ENCODE measurements at places on chromosomes 1 and 21.

- peak; percentile 17 for DNase-seq
These were observed 234.7 kb downstream of the SETD4 start for GRCh38 chr21:35825370-35826353.

- DNase-seq, result no peak
These were observed 28.1 kb upstream of the RNPC3 start for GRCh38 chr1:103497404-103497803.

DNA sequence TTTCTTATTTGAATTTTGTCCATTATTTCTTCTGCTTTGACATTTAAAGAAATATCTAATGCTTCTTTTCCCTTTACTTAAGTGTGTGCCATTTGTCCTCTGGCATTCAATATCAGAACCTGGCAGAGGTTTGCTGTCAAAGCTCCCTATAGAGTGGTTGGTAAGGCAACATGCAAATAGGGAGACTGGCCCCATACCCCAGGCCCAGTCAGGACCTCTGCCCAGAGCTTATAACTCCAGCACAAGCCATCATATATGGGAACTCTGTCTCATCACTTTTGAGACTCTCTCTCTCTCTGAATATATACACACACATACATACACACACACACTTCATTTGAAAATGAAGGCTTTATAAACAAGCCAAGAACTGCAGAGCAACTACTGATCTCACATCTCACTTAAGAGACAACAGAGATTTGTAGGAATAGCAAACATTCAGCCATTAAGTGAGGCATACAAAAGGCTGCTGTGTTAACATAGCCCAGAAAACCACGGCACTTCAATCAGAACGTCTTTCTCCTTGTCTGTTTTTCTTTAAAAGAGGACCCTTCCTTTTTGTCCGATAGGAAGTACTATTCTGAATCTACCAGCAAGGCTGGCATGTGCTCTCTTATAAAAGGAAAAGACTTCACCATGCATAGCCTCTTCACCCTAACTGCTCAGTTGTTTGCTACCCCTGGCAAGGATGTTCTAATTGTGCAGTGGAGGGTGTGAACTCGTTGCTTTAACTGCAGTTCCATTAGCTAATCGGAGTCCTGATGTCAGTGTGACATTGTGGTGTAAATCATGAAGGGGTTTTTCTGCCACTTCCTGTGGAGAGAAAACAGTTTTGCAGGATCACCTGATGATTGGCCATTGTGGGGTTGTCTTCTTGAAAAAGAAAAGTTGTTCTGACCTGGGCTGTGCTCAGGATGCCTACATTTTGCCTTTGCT lies 101.7 kb downstream of the NR5A2 start:
- no peak for DNase-seq

- DNase-seq, result peak; percentile 29
These were observed 207.9 kb upstream of the CACYBP start for GRCh38 chr1:174791863-174792262.

DNA sequence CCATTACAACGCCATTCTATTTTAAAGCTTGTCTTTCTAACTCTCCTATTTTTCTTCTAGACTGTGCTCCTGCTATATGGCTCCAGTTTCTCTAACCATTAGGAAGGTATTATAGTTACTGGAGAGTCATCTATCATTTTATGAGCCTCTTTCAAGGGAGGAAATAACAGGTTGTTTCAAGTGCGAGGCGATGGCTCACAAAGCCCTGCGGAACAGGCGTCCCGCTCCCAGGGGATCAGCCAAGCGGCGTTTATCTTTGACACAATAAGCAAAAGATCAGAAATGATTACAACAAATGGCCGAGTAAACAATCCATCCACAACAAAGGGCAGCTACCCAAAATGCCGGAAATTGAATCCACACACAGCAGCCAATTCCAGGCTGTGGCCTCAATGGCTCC lies 249.5 kb upstream of the POU3F1 start:
- no peak for DNase-seq

DNA sequence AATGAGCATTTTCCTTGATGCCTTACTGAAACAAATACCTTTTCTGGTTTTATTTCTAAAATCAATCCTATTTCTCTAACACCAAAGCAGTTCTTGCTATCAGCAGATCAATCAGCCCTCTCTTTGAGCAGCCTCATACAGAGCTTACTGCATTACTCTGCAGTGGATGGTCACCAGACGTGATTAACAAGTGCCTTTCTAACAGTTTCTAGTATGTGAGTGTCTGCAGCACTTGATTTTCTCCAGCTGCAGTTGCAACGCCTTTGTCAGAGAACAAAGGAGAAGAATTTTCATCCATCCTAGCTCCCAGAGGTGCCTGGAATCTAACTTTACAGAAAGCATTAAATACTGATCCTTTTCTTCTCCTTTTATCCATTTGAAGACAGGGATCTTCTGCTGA lies 177.3 kb upstream of the SGIP1 start:
- DNase-seq, result no peak

GRCh38 chr21:34801519-34802132 lies 132.8 kb downstream of the CLIC6 start:
- peak; percentile 13 for DNase-seq

GRCh38 chr21:44527983-44528633 lies 11.9 kb downstream of the KRTAP10-1 start:
- DNase-seq, result no peak

- DNase-seq, result no peak
These were observed 34.6 kb upstream of the DOCK7 start for GRCh38 chr1:62722796-62723195.

DNA sequence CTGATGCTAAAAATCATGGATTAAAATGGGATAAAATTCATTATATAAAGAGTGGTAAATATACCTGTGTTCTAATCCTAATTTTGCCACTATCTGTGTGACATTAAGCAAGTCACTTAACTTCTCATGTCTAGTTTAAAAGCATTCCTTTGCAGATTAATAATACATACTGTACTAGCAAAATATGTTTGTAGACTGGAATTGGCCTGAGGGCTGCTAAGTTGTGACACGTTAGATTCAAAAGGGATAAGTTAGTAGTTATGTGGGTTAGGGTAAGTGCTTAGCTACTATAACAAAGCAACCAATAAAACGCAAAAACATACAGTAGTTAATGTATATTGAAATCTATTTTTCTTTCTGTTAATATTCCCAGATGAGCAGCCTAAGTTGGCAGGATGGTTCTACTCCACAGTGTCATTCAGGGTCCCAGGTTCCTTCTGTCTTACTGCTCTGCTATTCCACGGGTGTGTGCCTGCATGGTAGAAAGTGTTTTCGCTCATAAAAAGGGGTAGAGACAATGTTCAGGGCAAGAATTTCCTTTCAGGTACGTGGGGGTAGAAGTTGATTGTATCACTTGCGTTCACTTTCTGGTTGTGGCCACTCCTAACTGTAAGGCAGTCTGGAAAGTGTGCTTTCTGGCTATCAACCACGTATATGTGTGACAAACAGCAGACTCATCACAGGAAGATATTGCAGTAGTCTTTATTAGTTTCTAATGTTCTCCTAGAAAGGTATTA lies 239.8 kb downstream of the NFIA start:
- no peak for DNase-seq

DNA sequence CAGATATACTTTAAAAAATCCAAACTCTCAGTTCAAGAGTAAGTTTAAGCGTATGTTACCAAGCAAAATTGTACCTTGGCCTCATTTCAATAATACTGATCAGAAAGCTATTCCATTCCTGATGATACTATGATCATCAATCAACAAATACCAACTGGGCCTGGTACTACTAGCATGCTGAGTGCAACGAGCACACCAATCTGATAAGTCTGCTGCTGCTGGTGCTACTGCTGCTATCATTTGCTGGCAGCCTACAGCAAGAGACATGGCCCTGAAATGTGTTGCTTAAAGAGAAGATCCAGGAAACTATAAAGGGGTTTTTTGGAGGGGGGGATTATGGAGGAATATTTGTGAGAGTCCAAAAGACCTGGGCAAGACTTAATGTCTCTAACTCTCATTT lies 39.7 kb downstream of the NME7 start:
- peak; percentile 78 for DNase-seq

GRCh38 chr1:57350610-57351009 lies 73.2 kb downstream of the DAB1 start:
- no peak for DNase-seq

DNA sequence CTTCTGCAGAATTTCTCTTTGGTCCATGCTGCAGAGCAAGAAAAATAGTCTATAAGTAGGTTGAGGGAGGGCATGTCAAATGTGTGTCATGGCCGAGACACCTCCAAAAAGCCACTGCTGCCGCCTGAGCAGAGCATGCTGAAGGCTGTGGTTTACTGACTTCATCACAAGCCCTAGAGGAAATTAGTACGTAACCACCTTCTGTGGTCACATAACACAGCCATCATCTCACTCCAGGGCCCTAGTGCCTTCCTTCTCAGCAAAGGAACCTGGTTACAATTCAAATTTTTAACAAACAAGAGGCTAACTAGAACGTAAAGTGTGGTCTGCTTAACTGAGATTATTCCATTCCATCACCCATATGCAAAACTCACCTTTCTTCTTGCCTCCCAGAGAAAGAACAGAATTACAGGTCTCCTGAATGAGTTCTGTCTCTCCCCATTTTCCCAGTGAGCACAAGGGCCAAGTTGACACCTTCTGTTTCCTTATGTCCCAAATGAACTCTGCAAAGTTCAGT lies at the start of gene PTPN22:
Gene PTPN22, minus strand, starts transcription at position 116 of the 517 bp plus-strand sequence.
- DNase-seq, result peak; percentile 95

DNA sequence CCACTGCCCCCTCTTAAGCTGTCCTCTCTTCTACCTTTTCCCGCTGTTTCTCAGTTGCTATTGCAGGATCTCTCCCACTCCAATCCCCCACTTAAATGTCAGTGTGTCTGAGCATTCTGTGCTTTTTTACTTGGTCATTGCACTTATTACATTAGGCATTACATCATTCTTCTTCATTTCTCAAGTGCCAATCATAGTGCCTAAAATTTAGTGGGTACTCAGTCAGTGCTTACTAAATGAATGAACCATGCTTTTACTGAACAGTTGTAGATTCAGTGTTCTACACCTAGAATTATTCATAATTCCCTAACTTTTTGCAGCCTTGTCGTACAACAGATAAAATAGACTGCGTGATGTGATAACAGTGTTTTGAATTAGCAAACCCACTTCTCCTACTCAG lies 19.4 kb downstream of the ARMH1 start:
- DNase-seq, result peak; percentile 46

- DNase-seq, result no peak
These were observed 1528.6 kb upstream of the TPTE start for GRCh38 chr21:8992731-8993174.

GRCh38 chr1:173410133-173410793 lies 66.9 kb upstream of the PRDX6 start:
- no peak for DNase-seq

DNA sequence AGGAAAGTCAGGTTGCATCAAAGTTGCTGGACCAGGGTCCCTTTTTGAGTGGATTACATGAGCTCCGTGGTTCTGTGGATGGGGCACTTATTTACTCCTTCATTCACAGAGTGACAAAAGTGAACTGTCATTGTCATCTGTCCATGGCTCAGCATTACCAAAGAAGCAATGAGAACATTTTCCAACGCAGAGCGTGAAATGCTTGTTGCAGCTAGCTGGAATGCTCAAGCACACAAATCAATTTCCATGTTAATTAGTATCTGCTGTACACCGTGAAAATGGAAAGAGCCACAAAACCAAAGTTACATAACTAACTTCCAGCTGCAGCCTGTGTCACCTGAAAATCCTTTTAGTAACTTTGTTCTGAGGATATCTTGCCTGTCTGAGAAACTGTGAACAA lies 78.9 kb downstream of the MT1HL1 start:
- DNase-seq, result no peak

- no peak for DNase-seq
These were observed 12.1 kb upstream of the CNTN2 start for GRCh38 chr1:205030896-205031295.

GRCh38 chr21:19535356-19535755 lies 1131.8 kb upstream of the TMPRSS15 start:
- DNase-seq, result peak; percentile 29

- DNase-seq, result no peak
These were observed 25.8 kb downstream of the PIK3C2B start for GRCh38 chr1:204468766-204469302.

DNA sequence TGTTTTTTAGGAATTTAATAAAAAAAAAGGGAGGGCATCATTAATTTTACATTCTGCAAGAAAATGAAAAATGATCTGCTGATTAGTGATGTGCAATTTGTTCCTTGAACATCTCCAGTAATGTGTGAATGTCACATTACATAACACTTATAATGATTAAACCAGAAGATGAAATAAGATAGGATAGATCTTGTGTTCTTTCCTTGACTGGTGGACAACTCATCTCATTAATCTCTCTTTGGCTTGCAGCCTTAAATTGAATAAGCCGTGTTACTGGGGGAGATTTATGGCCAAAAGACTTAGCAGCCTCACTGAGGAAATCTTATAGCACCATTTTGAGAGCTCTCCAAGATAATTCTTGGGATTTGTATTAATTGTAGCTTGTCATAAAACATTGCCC lies 217.2 kb downstream of the ST6GALNAC3 start:
- no peak for DNase-seq

DNA sequence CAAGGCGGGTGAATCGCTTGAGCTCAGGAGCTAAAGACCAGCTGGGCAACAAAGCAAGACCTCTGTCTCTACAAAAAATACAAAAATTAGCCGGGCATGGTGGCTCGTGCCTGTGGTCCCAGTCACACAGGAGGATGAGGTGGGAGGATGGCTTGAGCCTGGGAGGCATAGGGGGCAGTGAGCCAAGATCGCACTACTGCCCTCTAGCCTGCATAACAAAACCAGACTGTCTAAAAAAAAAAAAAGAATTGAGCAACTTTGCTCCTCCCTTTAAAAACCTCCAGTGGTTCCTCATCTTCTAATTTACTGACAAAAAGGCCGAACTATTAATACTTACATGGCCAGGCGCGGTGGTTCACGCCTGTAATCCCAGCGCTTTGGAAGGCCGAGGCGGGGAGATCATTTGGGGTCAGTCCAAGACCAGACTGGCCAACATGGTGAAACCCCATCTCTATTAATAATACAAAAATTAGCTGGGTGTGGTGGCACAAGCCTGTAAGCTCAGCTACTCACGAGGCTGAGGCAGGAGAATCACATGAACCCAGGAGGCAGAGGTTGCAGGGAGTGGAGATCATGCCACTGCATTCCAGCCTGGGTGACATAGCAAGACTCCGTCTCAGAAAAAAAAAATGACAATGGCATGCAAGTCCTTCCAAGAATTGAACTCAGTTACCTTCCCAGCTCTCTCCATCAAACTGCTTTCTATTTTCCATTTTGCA lies 4.4 kb downstream of the ACBD3 start:
- peak; percentile 93 for DNase-seq

DNA sequence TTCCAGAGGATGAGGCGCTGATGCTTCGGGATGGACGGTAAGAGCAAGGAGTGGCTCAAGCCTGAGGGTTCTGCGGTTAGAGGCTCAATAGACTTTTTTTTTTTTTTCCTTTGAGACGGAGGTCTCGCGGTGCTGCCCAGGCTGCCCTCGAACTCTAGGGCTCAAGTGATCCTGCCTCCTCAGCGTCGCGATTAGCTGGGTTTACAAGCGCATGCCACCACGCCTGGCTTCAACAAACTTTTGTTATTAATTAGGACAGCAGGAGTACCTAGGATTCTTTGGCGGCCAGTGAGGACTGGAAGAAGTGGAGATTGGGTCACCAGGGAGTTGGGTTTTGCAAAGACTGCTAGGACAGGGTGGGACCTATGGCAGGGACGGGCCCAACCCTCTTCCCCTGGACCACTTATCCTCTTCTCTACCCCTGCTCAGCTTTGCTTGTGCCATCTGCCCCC lies 587 bp downstream of the SCNM1 start:
- DNase-seq, result peak; percentile 76

All from OCI-M1 (cell line).